CD4-positive, CD25-positive, alpha-beta regulatory T cell (primary cell): ENCODE measurements at places on chromosomes 4 and X. TPM values are rescaled to one million over a fixed set of nuclear protein-coding genes. Genes with fewer than 3 reads are reported as not detected.
A peak's percentile ranks its signal among the peaks of the same experiment; 100 is the strongest.

- H3K27me3 ChIP-seq: no peaks in the 10 kb centered on the region
- DNase-seq: no peak
- H3K27ac ChIP-seq: no peak overlapping the region
- no peaks in the 10 kb centered on the region for H3K4me1 ChIP-seq
- H3K4me3 ChIP-seq: no peak overlapping the region
- no peaks in the 10 kb centered on the region for H3K36me3 ChIP-seq
Observed at GRCh38 chr4:16360694-16361262, 134.5 kb upstream of the TAPT1 start.

GRCh38 chr4:123977641-123978081 is 581.1 kb downstream of the SPRY1 start:
- H3K4me1 ChIP-seq: no peaks in the 10 kb centered on the region
- H3K4me3 ChIP-seq: no peak overlapping the region
- no peaks in the 10 kb centered on the region for H3K27me3 ChIP-seq
- H3K36me3 ChIP-seq: no peaks in the 10 kb centered on the region
- no peak overlapping the region for H3K27ac ChIP-seq

DNA sequence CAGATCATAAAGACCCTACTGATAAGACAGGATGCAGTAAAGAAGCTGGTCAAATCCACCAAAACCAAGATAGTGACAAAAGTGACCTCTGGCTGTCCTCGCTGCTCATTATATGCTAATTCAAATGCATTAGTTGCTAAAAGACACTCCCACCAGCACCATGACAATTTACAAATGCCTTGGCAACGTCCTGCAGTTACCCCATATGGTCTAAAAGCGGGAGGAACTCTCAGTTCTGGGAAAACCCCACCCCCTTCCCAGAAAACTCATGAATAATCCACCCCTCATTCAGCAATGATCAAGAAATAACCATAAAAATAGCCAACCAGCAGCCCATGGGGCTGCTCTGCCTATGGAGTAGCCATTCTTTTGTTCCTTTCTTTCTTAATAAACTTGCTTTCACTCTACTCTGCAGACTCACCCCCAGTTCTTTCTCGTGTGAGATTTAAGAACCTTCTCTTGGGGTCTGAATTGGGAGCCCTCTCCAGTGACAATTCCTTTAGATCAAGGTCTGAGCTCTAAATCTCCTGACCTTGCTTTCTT is 217.1 kb upstream of the STS start:
- no peak overlapping the region for H3K27ac ChIP-seq
- no peaks in the 10 kb centered on the region for H3K27me3 ChIP-seq
- H3K36me3 ChIP-seq: no peaks in the 10 kb centered on the region
- no peak for DNase-seq
- no peaks in the 10 kb centered on the region for H3K4me1 ChIP-seq

- peak overlapping the region; percentile 76 for H3K4me3 ChIP-seq
- peaks cover 33% of the 10 kb centered on the region for H3K36me3 ChIP-seq
- DNase-seq: no peak
- no peaks in the 10 kb centered on the region for H3K27me3 ChIP-seq
Observed at GRCh38 chr4:108109997-108110416, 58.7 kb downstream of the LEF1 start.

GRCh38 chrX:88416002-88416401 is 331.0 kb upstream of the CPXCR1 start:
- H3K36me3 ChIP-seq: no peaks in the 10 kb centered on the region
- H3K4me1 ChIP-seq: no peaks in the 10 kb centered on the region
- DNase-seq: no peak
- no peak overlapping the region for H3K4me3 ChIP-seq

DNA sequence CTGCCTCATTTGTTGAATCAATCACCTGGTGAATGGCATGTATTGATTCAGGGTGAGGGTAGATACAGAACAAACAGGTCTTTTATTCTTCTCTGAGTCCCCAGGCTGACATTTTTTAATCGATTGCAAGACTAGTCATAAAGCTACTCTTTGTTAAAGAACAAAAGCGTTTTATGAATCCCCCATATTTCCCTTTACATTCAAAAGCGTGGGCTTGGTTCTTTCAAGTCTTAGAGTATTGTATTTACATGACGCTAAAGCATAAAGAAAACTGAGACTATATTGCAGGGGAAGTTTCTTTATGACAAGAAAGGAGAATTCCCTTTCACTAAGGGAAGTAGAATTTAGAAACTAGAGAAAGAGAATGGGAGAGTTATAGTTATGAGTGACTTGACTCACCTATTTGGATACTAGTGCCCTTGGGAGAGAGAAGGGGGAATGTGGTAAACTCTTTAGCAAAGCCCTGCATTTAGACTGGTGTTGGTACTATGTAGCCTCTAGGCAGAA is 69.3 kb upstream of the PDE5A start:
- no peaks in the 10 kb centered on the region for H3K27me3 ChIP-seq
- no peak overlapping the region for H3K4me3 ChIP-seq
- no peaks in the 10 kb centered on the region for H3K4me1 ChIP-seq

DNA sequence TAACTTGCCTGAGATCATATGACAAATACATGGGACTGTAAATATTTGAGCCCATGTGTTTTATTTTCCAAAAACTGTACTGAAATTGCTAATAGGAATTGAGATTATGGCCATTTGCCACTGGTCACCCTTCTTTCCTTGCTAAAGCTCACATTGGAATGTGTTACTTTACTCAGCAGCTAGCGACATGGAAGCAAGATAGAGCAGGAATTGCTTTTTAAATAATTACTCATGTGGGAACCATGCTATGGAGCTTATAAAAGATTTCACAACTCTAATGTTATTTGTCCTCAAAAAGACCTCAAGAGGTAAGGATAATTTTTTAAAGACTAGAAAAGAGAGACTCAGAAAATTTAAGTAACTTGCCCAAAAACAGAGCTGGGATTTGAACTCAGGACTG is 48.8 kb upstream of the AFAP1 start:
- no peaks in the 10 kb centered on the region for H3K36me3 ChIP-seq
- H3K4me1 ChIP-seq: peaks cover 3% of the 10 kb centered on the region
- DNase-seq: no peak
- no peak overlapping the region for H3K27ac ChIP-seq
- no peaks in the 10 kb centered on the region for H3K27me3 ChIP-seq
- H3K4me3 ChIP-seq: no peak overlapping the region

DNA sequence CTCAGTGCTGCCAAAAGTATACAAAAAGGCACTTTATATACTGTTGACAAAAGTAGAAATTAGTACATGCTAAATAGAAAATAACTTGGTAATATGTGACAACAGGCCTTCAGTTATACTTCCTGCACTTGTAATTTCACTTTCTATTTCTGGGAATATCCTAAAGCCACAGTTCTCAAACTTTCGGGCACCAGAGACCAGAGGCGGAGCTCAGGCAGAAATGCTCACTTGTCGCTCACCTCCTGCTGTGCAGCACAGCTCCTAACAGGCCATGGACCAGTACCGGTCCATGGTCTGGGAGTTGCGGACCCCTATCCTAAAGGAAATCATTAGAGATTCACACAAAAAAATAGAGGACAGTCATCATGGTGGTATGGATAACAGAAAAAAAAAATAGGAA is 25.7 kb downstream of the ACSL4 start:
- no peak overlapping the region for H3K27ac ChIP-seq
- peaks cover 30% of the 10 kb centered on the region for H3K4me1 ChIP-seq
- no peaks in the 10 kb centered on the region for H3K27me3 ChIP-seq
- DNase-seq: peak; percentile 18
- peak overlapping the region; percentile 51 for H3K4me3 ChIP-seq

- DNase-seq: no peak
- H3K36me3 ChIP-seq: no peaks in the 10 kb centered on the region
- H3K27me3 ChIP-seq: no peaks in the 10 kb centered on the region
- no peak overlapping the region for H3K27ac ChIP-seq
Observed at GRCh38 chr4:54784161-54784671, 126.5 kb downstream of the KIT start.

GRCh38 chr4:31190671-31191070 is 470.5 kb downstream of the PCDH7 start:
- H3K4me3 ChIP-seq: no peak overlapping the region
- no peak overlapping the region for H3K27ac ChIP-seq
- no peaks in the 10 kb centered on the region for H3K4me1 ChIP-seq
- DNase-seq: no peak
- no peaks in the 10 kb centered on the region for H3K27me3 ChIP-seq
- no peaks in the 10 kb centered on the region for H3K36me3 ChIP-seq

GRCh38 chr4:147855571-147856009 is 123.7 kb downstream of the ARHGAP10 start:
- H3K4me3 ChIP-seq: no peak overlapping the region
- H3K27ac ChIP-seq: no peak overlapping the region
- H3K4me1 ChIP-seq: no peaks in the 10 kb centered on the region
- DNase-seq: no peak
- no peaks in the 10 kb centered on the region for H3K27me3 ChIP-seq
- no peaks in the 10 kb centered on the region for H3K36me3 ChIP-seq

The DCAF8L1 gene
- total RNA-seq: not detected

The CLNK gene
- total RNA-seq: 0.67 TPM
